ENCODE measurements at places on chromosomes 7 and 10.

DNA sequence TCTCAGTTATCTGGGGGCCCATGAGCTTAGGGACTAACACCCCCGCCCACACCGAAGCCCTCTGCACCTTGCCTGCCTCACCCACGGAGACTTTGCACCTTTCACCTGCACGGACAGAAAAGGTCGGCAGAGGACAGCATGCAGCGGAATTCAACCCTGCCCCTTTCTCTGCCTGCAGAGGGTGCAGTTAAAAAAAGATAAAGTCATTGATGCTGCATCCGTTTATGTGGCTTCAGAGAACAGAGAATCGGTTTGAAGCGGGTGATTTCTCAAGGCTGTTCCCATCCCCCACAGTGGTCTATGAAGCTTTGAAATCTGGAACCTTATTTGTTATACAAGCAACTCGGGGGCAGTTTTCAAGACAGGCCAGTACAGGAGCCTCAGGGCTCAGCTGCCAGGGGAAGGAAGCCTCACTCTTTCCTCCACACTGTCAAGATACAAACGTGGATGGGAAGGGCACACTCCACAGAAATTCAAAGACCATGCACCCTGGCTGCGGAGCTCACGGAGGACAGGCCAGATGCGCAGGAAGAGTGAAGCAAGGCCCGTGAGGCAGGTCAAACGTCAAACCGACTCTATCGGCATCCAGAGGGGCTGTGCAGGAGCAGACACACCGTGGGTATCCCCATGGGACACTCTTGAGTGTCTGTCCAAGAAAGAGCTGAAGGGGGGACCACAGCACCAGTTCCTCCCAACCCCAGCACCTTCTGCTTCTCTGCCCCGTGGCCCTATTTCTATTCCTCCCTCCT lies 66.3 kb downstream of the INSIG1 start:
- no peak for DNase-seq

GRCh38 chr7:145959981-145960380 lies 156.6 kb upstream of the CNTNAP2 start:
- DNase-seq: no peak

GRCh38 chr10:20877986-20878983 lies 18.8 kb downstream of the NEBL start:
- DNase-seq: no peak

DNA sequence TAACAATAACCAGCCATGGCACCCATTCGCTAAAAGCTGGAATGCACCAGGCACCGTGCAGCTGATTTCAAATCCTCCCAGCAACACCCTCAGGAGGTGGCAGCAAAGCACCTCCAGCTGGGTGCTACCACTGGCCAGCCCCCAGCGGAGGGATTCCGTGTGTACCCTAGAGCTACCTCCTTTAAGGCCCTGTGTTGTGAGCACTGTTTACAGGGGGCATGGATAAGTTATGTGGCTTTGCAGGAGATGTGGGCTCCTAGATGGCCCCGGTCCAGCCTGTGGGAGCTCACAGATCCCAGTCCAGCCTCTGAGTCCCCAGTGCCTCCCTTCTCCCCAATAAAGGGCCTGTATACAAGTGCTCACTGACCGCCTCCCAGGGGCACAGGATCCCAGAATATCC lies 27.1 kb downstream of the TNRC18 start:
- no peak for DNase-seq
